ENCODE measurements at places on chromosomes 13 and 19.

GRCh38 chr13:33279414-33280278 is 5.9 kb downstream of the STARD13 start:
- DNase-seq: no peak
- H3K27me3 ChIP-seq: peaks cover 23% of the 10 kb centered on the region
- peaks cover 2% of the 10 kb centered on the region for H3K4me1 ChIP-seq
- H3K36me3 ChIP-seq: no peaks in the 10 kb centered on the region

- no peak for DNase-seq
- no peak overlapping the region for H3K4me3 ChIP-seq
- peak overlapping the region; percentile 99 for H3K27ac ChIP-seq
- H3K36me3 ChIP-seq: peaks cover 60% of the 10 kb centered on the region
- H3K27me3 ChIP-seq: no peaks in the 10 kb centered on the region
- H3K4me1 ChIP-seq: peaks cover 61% of the 10 kb centered on the region
These were observed 42.4 kb downstream of the BBC3 start for GRCh38 chr19:47188507-47189033.

- no peak within 1 kb of the TSS for H3K4me3 ChIP-seq
- H3K36me3 ChIP-seq: peaks cover 4% of the 10 kb centered on the region
- no peak for DNase-seq
These were observed at the start of the genes PEG3 and ZIM2 for GRCh38 chr19:56840451-56841192. PEG3 (minus strand) TSS chr19:56840726; CDS start chr19:56824655, 16,071 bp downstream. ZIM2 (minus strand) TSS chr19:56840726; CDS start chr19:56824277, 16,449 bp downstream.

DNA sequence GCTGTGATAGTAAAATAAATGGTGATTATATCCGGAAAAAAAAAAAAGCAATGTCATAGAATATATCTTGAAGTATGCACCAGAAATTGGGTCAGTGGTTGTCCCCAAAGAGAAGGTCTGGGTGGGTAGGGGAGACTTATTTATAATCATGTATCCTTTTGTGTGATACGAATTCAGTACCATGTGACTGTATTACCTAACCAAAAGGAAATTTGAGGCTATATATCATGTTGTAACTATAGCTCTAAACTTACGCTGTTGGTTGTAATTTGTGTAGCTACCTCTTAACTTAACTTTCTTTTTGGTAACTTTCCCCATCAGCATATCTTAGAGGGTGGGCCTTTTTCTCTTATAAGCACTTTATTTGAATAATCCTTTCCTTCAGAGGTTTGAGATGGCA is 25.2 kb upstream of the KCTD4 start:
- no peak overlapping the region for H3K4me3 ChIP-seq
- no peak overlapping the region for H3K27ac ChIP-seq
- H3K27me3 ChIP-seq: no peaks in the 10 kb centered on the region

DNA sequence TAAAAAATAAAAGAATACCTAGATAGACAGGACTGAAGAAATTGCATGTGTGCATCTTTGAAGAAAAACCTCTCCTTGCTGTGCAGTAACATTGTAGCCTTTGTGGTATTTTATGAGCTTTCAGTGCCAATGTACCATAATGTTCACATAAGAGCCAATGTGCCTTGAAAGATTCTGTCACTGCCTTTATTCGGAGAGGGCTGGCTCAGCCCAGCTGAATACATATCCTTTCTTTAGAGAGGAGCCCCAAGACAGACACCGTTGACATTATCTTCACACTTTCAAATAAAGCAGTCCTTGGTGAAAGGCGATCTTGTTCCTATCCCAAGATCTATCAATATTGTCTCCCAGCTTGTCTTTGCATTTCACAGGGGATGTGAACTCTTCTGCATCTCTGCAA is 18.5 kb upstream of the CNMD start:
- H3K4me3 ChIP-seq: no peak overlapping the region
- H3K27ac ChIP-seq: no peak overlapping the region
- no peak for DNase-seq
- no peaks in the 10 kb centered on the region for H3K36me3 ChIP-seq
- no peaks in the 10 kb centered on the region for H3K4me1 ChIP-seq

GRCh38 chr13:99374169-99374991 is 67.2 kb upstream of the GPR183 start:
- H3K27me3 ChIP-seq: no peaks in the 10 kb centered on the region
- DNase-seq: no peak
- H3K36me3 ChIP-seq: peaks cover 79% of the 10 kb centered on the region
- no peak overlapping the region for H3K27ac ChIP-seq

DNA sequence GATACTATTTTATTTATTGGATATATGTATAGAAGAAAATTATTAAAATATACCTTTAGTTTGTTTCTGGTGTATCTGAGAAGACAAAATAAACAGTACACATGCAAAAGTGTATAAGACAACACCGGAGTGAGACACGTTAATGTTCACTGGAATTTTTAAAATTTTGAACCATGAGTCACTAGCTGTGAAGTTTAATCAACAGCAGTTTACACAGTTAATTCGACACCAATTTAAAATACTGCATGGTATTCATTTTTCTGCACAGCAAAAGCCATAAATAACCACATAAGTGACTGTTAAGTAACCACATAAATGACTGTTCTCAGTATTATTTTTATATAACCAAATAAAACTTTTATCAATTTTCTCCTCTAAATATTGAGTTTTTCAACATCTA is 418.7 kb upstream of the NBEA start:
- H3K27ac ChIP-seq: no peak overlapping the region
- H3K36me3 ChIP-seq: no peaks in the 10 kb centered on the region
- H3K4me3 ChIP-seq: no peak overlapping the region
- no peaks in the 10 kb centered on the region for H3K4me1 ChIP-seq
- no peaks in the 10 kb centered on the region for H3K27me3 ChIP-seq

- no peak for DNase-seq
- peaks cover 26% of the 10 kb centered on the region for H3K27me3 ChIP-seq
- no peaks in the 10 kb centered on the region for H3K4me1 ChIP-seq
- H3K27ac ChIP-seq: no peak overlapping the region
These were observed 350.6 kb downstream of the LIG4 start for GRCh38 chr13:107864543-107865317.

DNA sequence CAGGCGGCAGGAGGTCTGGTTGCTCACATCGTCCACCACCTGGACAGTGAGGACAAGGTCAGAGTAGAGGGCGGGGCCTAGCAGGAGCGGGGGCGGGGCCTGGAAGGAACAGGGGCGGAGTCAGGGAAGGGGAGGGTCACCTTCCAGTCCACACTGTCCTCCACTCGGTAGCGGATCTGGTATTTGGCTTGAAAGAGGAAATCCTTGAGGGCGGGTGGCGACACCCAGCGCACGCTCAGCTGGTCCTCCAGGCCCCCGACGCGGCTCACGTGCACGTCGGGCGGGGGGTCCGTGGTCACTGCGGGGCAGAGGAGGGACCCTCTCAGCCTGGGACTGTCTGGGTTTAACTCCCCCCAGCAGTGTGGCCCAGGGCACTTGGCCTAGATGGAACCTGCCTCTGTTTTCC is 8.2 kb downstream of the REX1BD start:
- DNase-seq: no peak
- H3K4me1 ChIP-seq: peaks cover 7% of the 10 kb centered on the region
- no peak overlapping the region for H3K27ac ChIP-seq

DNA sequence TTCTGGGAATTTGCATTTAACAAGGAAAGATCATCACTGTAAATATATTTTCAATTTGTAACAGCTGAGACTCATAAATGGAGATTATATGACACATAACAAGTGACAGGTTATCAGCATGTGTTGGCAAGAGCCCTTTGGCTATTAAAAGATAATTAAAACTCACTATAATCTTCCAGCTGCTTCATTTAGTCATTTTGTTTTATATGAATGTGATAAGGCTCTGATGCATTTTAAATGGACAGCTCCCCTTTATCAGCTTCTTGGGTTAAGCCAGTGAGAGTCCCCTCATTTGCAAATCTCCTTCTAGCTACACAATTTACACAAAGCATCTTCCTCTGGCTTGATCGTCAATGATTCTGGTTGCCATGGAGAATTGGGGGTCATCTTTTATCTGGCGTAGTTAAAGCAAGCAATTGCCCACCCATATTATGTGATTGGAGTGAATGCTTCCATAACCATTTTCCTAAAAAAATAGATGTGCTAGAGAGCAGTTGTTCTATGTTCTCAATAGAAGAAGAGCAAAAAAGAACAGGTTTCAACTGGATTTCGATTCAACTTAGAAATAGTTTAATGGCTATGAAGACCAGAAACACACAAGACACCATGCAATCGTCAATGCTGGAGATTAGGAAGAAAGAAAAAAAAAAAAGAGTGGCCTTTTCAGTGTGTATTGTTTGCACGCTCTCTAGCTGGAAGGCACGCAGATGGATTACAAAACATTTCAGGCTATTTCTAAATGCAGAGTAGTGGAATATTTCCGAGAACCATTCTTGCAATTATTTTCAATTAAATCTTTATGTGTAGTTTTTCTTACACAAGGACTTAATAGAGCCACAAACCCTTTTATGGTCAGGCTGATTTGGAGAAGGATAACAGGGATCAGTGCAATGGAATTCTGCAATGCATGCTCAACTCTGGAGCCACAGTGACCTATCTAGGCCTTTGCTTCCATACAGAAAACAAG is 27.4 kb downstream of the STARD13 start:
- no peak overlapping the region for H3K4me3 ChIP-seq
- no peak for DNase-seq

GRCh38 chr19:28949535-28949934 is 263.4 kb downstream of the UQCRFS1 start:
- no peaks in the 10 kb centered on the region for H3K27me3 ChIP-seq
- H3K36me3 ChIP-seq: no peaks in the 10 kb centered on the region
- H3K27ac ChIP-seq: no peak overlapping the region
- H3K4me3 ChIP-seq: no peak overlapping the region
- H3K4me1 ChIP-seq: no peaks in the 10 kb centered on the region
- no peak for DNase-seq

- no peak overlapping the region for H3K27ac ChIP-seq
- no peak for DNase-seq
- peaks cover 28% of the 10 kb centered on the region for H3K27me3 ChIP-seq
- no peak overlapping the region for H3K4me3 ChIP-seq
These were observed 120.7 kb downstream of the RXFP2 start for GRCh38 chr13:31860002-31860401.

DNA sequence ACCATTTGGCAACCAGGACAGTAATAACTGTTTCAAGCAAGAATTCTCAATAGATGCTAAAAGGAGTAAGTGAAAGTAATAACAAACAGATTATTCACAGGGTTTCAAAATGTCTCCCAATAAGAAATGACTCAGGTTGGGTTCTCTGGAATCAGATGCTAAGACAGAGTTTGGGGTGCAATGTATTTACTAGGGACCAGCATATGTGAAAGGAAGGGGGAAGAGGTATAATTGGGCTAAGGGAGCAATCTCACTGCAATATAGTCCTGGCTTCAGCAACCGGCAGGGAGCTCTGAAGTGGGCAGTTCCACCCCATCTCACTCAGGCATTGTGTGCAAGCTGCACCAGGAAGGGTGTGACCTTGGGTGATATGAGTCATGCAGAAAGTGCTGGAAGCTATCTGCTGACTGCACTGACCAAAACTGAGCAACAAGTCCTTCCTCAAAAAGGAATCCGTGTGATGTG is 23.4 kb downstream of the ZDHHC20 start:
- H3K4me3 ChIP-seq: peak overlapping the region; percentile 1
- H3K27ac ChIP-seq: peak overlapping the region; percentile 55
- DNase-seq: peak; percentile 55

- no peak for DNase-seq
- H3K4me3 ChIP-seq: no peak overlapping the region
- H3K27ac ChIP-seq: no peak overlapping the region
- H3K27me3 ChIP-seq: peaks cover 23% of the 10 kb centered on the region
- H3K4me1 ChIP-seq: peaks cover 5% of the 10 kb centered on the region
- H3K36me3 ChIP-seq: no peaks in the 10 kb centered on the region
These were observed 56.3 kb upstream of the UBAC2 start for GRCh38 chr13:99144306-99144705.

- no peak for DNase-seq
- H3K27me3 ChIP-seq: peaks cover 70% of the 10 kb centered on the region
- H3K4me1 ChIP-seq: peaks cover 7% of the 10 kb centered on the region
- no peak overlapping the region for H3K27ac ChIP-seq
These were observed 137.0 kb downstream of the KCNRG start for GRCh38 chr13:50152224-50152623.

- H3K36me3 ChIP-seq: no peaks in the 10 kb centered on the region
- DNase-seq: no peak
- H3K27me3 ChIP-seq: peaks cover 11% of the 10 kb centered on the region
- H3K4me3 ChIP-seq: no peak overlapping the region
- no peak overlapping the region for H3K27ac ChIP-seq
These were observed 42.2 kb downstream of the COL4A1 start for GRCh38 chr13:110264685-110265275.

DNA sequence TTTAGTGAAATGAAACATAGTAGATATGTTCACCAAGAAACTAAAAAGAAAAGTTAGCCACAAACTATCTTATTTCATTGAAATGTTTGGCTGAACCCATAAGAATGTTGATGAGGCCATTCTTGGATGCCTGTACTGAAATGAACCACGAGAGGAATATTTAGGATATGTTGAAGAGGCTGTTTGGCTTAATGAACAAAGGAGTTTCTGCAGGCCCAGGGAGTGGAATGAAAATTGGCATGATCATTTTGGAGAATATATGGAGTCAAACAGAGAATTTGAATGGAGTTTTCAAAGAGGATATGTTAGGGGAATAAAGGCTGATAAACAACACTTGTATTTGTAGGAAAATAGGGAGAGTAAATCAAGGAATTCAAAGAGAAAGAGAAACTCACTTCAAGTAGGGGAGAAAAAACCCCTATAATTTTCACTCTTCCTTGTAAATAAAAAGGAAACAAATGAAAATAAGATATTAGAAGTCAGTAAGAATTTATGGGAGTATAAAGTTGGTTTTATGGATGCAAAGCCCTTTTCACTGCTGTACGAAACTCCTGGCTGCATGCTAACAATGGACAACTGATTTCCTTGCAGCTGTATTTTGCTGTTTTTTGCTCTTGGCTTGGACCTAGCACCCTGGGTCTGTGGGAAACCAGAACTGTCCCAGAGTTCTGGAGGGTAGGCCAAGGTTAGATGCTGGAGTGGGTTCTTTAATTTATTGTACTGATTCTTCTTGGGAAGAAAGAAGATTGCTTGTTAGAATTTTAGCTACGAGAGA is 36.5 kb downstream of the KL start:
- H3K4me3 ChIP-seq: no peak overlapping the region
- H3K4me1 ChIP-seq: no peaks in the 10 kb centered on the region
- H3K27me3 ChIP-seq: peaks cover 7% of the 10 kb centered on the region
- no peak overlapping the region for H3K27ac ChIP-seq
- no peaks in the 10 kb centered on the region for H3K36me3 ChIP-seq

GRCh38 chr13:109329175-109329574 is 457.2 kb downstream of the IRS2 start:
- no peaks in the 10 kb centered on the region for H3K27me3 ChIP-seq
- H3K36me3 ChIP-seq: no peaks in the 10 kb centered on the region
- H3K4me1 ChIP-seq: no peaks in the 10 kb centered on the region
- no peak overlapping the region for H3K27ac ChIP-seq
- DNase-seq: no peak

Measured in activated T-helper 2 cell treated with anti-CD3 and anti-CD28 coated beads, Interferon-gamma antibody, Interleukin-2, Interleukin-4, amounts not matched to agents 10 μg/mL and 5 μg/mL and 100 μg/mL, durations not matched to agents 14 hours and 24 hours and 36 hours (primary cell).